ENCODE measurements at places on chromosomes 2 and 18.
A peak's percentile ranks its signal among the peaks of the same experiment; 100 is the strongest.

DNA sequence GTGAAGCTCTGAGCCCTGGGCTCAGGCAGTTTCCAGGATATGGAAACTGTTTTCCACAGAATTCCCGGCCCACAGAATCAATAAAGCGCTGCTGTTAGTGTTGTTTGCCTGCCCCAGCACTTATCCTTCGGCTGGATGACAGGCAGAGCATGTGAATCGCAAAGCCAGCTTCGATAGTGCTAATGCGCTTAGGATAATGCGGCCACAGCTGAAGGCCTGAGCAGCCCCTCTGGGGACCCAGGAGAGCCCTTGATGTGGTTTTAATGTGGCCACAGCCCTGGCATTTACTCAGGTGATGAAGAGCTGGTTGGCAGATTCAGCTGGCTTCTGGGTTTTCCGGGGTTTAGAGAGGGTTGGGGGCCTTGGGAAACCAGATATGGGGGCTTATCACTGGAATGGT lies 23.7 kb downstream of the PCARE start:
- DNase-seq: no peak

- no peak for DNase-seq
Measured at GRCh38 chr2:223712642-223713041, 110.5 kb upstream of the SCG2 start.

- DNase-seq: no peak
Measured at GRCh38 chr2:12733846-12734245, 17.1 kb downstream of the TRIB2 start.

- DNase-seq: no peak
Measured at GRCh38 chr2:238190445-238190844, 13.1 kb downstream of the ILKAP start.

GRCh38 chr2:68909793-68910674 lies 38.8 kb upstream of the BMP10 start:
- peak; percentile 82 for DNase-seq
